Calu3 (cell line): ENCODE measurements at places on chromosomes 11 and 22.

GRCh38 chr11:120363436-120363835, 27.2 kb downstream of the ARHGEF12 start:
- no peak overlapping the region for H3K27ac ChIP-seq
- no peaks in the 10 kb centered on the region for H3K4me1 ChIP-seq
- no peak for DNase-seq
- no peaks in the 10 kb centered on the region for H3K27me3 ChIP-seq
- H3K4me3 ChIP-seq: no peak overlapping the region

DNA sequence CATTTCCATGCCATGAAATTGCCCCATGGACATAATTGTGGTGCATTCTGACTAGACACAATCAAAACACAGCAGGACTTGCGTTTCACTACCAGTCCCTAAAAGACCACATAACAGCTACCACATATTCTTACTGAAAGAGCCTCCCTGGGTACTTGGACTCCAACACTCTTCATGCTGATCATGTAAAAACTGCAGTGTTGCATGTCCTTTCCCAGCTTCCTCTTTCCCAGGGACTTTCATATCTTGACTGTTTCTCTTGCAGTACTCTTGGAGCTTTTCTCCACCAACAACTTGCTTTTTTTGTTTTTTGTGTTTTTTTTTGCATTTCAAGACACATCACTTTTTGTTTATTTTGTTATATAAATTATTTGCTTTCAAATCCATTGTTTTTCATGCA, 22.9 kb downstream of the MS4A6E start:
- H3K36me3 ChIP-seq: no peaks in the 10 kb centered on the region
- peaks cover 6% of the 10 kb centered on the region for H3K4me1 ChIP-seq
- DNase-seq: no peak
- H3K4me3 ChIP-seq: no peak overlapping the region

GRCh38 chr11:131311776-131312514, 58.5 kb upstream of the NTM start:
- no peaks in the 10 kb centered on the region for H3K4me1 ChIP-seq
- DNase-seq: no peak
- H3K36me3 ChIP-seq: no peaks in the 10 kb centered on the region
- H3K27me3 ChIP-seq: no peaks in the 10 kb centered on the region
- H3K27ac ChIP-seq: no peak overlapping the region

DNA sequence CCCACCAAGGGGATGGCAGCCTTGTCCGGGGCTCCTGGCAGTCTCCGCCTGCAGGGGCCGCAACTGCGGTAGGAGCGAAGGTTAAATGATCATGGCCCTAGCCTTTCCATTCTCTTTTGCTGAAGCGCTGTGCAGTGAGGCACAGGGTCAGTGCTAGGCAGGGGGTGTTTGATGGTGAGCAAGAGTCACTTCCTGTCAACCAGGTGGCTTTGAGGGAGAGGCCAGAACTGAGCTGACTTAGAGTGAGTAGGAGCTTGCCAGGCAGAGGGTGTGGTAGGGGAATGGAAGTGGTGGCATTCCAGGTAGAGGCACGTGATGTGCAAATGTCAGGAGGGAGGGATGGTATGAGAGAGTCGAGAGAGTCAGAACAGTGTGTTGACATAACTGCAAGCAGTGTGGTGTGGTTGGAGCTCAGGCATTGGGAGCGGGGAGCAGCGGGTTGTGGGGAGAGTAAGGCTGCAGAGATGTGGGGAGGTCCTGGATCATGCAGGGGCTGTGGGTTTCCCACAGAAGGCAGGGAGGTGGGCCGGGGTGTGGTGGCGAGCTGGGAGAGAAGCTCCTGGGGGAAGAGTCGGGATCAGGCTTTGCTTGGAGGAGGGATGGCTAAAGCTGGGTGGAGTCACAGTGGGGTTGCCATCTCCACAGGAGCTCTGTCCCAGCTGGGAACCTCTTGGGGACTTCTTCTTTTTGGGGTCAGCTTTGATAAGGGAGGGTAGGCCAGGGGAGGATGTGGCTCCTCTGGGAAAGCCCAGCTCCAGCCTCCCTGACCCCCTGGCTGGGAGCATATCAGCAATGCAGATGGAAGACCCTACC, 33.3 kb downstream of the AMPD3 start:
- peaks cover 11% of the 10 kb centered on the region for H3K36me3 ChIP-seq
- peak overlapping the region; percentile 29 for H3K27ac ChIP-seq
- peak; percentile 64 for DNase-seq
- H3K4me3 ChIP-seq: no peak overlapping the region
- H3K27me3 ChIP-seq: no peaks in the 10 kb centered on the region

- no peaks in the 10 kb centered on the region for H3K27me3 ChIP-seq
- H3K4me3 ChIP-seq: no peak overlapping the region
- H3K36me3 ChIP-seq: peaks cover 14% of the 10 kb centered on the region
- no peak overlapping the region for H3K27ac ChIP-seq
Observed at GRCh38 chr22:46039535-46039934, 62.6 kb upstream of the WNT7B start.

DNA sequence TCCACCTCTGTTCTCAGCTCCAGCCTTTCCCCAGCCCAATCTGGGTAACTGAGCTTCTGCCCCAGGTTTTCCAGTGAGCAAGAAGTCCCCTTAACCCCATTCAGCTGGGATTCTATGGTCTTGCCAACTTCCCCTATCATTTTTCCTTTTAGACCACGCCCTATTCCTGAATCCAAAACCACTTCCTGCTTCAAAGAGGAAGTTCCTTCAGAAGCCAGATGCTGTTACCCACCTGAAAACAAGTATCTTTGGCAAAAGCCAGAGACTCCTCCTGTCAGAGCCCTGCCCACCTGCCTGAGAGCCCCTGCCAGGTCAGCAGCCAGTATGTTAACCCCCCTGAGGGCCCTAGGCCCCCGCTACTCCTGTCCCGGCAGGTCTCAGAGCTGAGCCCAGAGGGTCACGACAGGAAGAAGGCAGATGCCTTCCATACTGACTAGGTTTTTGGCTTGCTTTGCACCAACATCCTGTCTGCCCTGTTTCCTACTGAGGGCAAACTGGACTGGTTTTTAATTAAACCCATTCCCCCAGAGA, 20.3 kb upstream of the MICAL2 start:
- H3K4me3 ChIP-seq: peak overlapping the region; percentile 20
- H3K27me3 ChIP-seq: no peaks in the 10 kb centered on the region
- peaks cover 53% of the 10 kb centered on the region for H3K36me3 ChIP-seq
- H3K27ac ChIP-seq: peak overlapping the region; percentile 99
- H3K4me1 ChIP-seq: peaks cover 99% of the 10 kb centered on the region
- DNase-seq: peak; percentile 60

DNA sequence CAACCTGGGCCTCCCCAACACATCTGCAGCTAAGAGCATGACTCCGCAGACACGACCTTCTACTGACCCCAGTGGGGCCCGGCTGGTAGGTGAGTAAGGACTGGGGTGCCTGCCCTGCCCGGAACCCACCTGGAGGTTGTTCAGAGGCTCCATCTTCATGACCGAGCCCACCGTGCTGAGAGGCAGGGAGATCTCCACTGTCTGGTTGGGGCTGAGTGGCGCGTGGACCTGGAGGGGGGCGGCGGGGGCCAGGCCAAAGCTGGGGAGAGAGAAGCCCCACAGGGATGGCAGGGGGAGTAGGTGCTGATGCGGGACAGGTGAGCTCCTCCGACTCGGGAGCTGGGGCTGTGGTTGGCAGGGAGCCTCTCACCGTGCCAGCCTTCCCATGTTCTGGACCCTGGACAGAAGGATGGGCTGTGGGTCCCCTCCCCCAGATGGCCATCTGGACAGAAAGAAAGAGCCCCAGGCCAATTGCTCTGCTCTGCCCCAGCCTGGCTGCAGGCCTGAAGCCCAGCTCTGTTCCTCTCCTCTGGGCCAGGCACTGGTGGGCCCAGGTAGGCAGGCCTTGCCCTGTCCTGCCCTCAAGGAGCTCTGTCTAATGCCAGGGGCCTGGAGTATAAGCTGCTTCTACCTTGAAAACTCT, 16.3 kb upstream of the RASL10A start:
- H3K27me3 ChIP-seq: no peaks in the 10 kb centered on the region
- no peak overlapping the region for H3K27ac ChIP-seq
- no peaks in the 10 kb centered on the region for H3K4me1 ChIP-seq
- no peak overlapping the region for H3K4me3 ChIP-seq
- no peak for DNase-seq

DNA sequence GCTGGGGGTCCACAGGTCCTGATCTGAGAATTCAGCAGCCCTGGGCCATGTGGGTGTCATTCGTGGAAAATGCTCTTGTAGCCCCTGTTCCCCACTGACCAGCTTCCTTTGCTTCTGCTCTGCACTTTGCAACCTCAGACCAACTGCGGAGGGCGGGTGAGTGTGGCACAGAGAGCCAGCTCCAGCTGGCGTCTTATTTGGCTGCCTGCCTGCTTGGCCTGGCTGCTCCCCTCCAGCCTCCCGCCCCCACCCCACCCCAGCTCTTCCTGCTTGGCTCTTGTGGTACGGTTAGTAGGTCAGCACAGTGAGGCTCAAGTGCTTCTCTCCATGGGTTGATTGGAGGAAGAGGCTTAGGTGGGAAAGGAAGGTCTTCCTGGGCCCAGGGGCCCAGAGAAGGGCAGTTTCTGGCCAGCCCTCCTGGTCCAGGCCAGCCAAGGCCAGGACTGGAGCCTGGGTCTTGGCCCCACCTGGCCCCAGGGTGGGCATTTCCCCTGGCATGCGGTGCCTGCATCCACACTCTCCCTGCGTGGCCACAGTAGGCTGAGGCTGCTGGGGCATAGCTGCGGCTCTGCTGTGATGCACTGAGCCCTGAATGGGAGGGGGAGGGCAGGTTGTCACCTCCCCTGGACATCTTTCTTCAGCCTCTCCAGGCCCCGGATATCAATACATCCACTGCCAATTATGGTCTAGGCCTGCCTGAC, 26.5 kb downstream of the MYO7A start:
- H3K27me3 ChIP-seq: peaks cover 62% of the 10 kb centered on the region
- no peaks in the 10 kb centered on the region for H3K36me3 ChIP-seq
- H3K4me3 ChIP-seq: no peak overlapping the region
- H3K4me1 ChIP-seq: no peaks in the 10 kb centered on the region
- no peak for DNase-seq
- H3K27ac ChIP-seq: no peak overlapping the region

DNA sequence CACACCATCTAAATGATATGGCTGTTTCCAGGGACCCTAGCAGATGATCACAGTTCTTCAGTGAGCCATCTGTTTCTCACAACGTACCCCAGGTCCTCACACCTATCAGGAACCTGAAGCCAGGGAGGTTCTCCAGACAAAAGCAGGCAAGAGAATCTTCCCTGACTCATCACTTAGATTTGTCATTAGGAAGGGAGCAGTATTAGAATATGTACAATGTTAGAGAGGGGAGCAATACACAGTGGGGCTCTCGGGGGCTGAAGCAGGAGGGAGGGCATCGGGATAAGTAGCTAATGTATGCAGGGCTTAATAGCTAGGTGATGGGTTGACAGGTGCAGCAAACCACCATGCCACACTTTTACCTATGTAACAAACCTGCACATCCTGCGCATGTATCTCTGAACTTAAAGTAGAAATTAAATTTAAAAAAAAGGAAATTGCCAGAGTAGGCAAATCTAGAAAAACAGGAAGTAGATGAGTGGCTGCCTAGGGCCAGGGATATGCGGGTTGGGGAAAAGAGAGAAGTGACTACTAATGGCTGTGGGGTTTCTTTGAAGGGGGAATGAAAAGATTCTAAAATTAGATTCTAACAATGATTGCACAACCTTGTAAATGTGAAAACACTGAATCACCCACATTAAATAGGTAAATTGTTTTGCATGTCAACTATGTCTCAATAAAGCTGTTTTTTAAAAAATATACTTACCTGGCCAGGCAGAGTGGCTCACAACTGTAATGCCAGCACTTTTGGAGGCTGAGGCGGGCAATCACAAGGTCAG, 14.4 kb downstream of the C22orf42 start:
- H3K36me3 ChIP-seq: no peaks in the 10 kb centered on the region
- no peak overlapping the region for H3K27ac ChIP-seq
- no peaks in the 10 kb centered on the region for H3K4me1 ChIP-seq
- DNase-seq: no peak
- peaks cover 50% of the 10 kb centered on the region for H3K27me3 ChIP-seq

DNA sequence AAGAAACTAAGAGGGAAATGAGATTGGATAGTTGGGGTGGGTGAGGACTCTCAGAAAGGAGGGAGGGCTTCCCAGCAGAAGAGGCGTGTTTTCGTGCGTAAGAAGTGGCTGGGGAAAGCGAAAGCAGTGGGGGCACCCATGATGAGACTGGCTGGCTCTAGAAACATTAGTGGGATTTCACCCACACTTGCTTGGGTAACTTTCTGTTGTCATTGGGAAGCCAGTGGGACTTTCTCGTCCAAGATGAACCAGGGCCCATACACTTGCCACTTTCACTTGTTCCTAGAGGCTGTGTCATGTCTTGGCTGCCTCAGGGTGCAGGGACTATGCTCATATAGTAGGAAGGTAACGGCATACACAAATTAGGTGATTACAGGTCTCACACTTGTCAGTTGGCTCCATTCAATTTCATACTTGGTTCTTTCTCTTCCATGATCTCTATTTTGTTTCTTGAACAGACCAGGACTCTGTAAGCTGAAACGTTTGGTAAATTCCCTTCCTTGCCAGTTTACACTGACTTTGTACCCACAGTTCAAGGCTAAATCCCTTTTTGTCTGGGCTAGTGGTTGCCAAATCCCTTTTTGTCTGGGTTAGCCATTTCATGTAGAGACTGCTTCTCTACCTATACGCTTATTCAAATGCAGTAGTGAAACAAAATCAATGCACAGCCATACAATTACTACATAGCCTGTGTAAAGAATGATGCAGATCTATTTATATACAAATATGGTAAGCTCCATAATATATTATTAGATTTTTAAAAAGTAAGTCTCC, 42.0 kb upstream of the CXCR5 start:
- H3K4me1 ChIP-seq: peaks cover 19% of the 10 kb centered on the region
- H3K36me3 ChIP-seq: no peaks in the 10 kb centered on the region
- no peak overlapping the region for H3K4me3 ChIP-seq
- H3K27ac ChIP-seq: no peak overlapping the region
- H3K27me3 ChIP-seq: no peaks in the 10 kb centered on the region

DNA sequence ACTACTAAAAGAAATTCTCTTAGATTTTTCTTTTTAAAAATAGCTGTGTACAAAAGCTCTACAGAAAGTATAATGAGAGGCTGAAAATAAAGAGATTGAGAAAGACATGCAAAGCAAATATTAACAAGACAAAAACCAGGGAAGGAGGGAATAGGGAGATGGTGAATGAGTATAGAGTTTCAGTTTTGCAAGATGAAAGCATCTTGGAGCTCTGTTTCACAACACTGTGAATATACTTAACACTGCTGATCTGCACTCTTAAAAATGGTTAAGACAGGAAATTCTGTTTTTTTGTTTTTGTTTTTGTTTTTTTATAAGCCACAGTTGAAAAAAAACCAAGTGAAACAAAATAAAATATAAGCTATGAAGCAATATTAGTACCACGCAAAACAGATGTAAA, 5.5 kb downstream of the TMEM218 start:
- no peak overlapping the region for H3K27ac ChIP-seq
- no peak for DNase-seq
- no peak overlapping the region for H3K4me3 ChIP-seq
- H3K4me1 ChIP-seq: no peaks in the 10 kb centered on the region
- H3K27me3 ChIP-seq: no peaks in the 10 kb centered on the region

- no peaks in the 10 kb centered on the region for H3K4me1 ChIP-seq
- peaks cover 23% of the 10 kb centered on the region for H3K36me3 ChIP-seq
- DNase-seq: no peak
- no peak overlapping the region for H3K4me3 ChIP-seq
- no peaks in the 10 kb centered on the region for H3K27me3 ChIP-seq
Observed at GRCh38 chr11:118592616-118593367, 14.6 kb upstream of the PHLDB1 start.
